ENCODE measurements at places on chromosomes 7 and 10.

DNA sequence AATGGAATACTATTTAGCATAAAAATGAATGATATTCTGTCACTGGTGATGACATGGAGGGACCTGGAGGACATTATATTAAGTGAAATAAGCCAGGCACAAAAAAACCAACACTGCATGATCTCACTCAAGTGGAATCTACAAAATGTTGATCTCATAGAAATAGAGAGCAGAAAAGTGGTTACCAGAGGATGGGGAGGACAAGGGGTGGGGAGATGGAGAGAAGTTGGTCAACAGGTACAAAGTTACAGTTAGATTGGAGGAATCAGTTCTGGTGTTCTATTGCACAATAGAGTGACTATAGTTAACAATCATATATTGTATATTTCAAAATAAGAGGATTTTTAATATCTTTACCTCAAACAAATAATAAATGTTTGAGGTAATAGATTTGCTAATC lies 24.7 kb upstream of the SLC18A3 start:
- no peak for DNase-seq

GRCh38 chr7:33108554-33109004 lies 625 bp downstream of the RP9 start:
- no peak for DNase-seq

DNA sequence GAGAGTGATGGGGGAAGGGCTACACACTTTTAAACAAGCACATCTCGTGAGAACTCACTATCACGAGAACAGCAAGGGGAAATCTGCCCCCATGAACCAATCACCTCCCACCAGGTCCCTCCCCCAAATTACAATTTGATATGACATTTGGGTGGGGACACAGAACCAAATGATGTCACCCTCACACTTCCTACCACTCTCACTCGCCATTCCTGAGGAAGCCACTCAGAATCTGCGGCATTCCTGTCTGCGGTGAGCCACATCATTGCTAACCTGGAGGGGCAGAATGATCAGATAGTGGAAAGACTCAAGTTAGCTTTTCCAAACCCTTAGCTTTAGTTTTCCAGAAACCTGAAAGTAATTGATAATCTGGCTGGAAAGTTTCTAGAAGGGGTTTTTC lies 66.9 kb downstream of the MYO3A start:
- DNase-seq, result no peak

- no peak for DNase-seq
Observed at GRCh38 chr7:150979713-150980390, 1.7 kb upstream of the KCNH2 start.

GRCh38 chr10:92407305-92408016 lies 116.5 kb downstream of the MARCHF5 start:
- DNase-seq, result no peak

GRCh38 chr10:61606959-61607907 lies 55.5 kb upstream of the CABCOCO1 start:
- no peak for DNase-seq

DNA sequence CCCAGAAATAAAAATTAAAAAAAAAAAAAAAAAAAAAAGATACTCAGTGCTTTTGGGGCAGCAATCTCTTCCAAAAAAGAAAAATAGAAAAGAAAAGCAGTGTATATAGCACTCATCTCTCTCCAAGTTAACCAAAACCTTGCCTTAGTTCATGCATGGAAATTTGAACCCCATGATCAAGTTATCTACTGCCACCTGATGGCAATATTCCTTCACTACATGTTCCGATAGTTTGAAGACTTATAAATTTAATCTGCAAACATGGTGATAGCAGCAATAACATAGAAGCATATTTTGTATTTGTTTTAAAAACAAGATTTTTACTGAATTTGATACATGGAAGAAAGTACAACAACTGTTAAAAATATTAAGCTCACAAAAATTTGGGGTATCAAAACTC lies 48.6 kb upstream of the SLIT1 start:
- no peak for DNase-seq

DNA sequence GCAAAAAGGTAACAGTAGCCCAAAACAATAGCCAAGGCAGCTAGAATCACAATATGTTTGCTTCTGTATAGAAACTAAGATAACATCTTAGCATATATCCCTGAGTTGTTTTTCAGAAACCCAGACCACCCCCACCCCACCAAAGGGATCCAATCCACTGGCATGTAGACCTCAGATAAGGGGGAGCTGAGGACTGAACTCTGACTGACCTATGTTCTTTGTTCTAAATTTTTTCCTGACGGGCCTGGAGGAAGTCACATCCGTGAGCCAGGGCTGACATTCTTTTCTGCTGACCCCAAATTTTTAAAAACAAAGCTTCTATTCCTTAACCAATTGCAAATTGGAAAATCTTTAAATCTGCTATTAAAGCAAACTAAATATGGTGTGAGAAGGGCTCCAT lies 493.9 kb upstream of the IGFBP3 start:
- DNase-seq, result no peak

GRCh38 chr7:84025332-84025927 lies 169.2 kb downstream of the SEMA3A start:
- no peak for DNase-seq

DNA sequence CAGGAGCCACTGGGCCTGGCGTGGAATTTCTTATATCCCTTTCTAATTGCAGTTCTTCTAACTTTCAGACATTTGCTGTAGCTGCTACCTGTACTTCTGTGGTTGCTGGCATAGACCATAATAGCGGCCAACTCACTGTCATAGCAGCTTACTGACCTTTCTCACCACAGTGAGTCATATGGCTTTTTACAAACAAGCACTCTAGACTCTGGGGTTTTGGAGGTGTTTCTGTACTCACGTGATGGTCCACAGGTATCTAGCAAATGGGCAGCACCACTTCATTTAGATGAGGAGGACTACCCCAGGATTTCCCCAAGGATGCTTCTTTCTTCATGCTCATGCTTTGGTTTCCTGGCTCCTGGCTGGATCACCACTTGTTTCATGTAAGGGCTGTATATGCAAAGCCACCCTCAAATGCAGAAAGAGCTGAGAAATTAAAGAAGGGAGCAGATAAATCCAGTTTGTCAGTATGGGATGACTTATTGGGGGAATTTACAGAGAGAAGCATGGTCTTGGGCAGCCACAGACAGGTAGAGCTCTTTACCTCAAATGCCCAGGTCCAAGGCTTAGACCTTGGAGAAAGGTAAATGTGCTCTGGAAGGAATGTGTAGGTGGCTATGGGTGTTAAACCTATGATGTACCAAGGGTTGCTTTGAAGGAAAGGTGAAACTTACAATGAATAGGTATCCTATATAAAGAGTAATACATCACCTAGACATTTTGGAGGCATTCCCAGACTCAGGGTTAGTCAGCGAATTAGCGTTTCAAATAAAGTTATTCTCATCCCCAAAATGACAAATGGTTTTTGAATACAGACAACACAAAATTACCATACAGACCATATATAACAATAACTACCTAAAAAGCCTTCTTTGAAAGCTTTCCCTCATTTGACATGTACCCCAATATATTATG lies 15.9 kb upstream of the SLC25A16 start:
- no peak for DNase-seq

DNA sequence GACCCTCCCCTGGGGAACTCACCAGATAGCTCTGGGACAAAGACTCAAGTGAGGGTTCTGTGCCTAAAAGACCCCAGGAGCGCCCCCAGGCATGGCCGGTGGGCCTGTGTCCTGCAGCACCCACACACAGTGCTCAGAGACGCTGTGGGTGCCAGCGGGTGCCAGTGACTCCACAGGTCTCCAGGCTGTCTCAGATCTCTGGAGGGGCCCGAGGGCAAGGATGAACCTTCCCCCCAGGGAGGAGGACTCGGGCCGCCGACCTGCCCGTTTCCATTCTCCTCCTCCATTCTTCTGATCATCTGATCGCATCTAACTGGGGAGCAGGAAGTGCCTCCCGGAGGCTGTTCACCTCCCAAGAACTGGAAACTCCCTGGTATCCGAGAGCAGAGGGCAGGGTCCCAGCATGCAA lies 980 bp downstream of the ADAM8 start:
- peak; percentile 53 for DNase-seq

DNA sequence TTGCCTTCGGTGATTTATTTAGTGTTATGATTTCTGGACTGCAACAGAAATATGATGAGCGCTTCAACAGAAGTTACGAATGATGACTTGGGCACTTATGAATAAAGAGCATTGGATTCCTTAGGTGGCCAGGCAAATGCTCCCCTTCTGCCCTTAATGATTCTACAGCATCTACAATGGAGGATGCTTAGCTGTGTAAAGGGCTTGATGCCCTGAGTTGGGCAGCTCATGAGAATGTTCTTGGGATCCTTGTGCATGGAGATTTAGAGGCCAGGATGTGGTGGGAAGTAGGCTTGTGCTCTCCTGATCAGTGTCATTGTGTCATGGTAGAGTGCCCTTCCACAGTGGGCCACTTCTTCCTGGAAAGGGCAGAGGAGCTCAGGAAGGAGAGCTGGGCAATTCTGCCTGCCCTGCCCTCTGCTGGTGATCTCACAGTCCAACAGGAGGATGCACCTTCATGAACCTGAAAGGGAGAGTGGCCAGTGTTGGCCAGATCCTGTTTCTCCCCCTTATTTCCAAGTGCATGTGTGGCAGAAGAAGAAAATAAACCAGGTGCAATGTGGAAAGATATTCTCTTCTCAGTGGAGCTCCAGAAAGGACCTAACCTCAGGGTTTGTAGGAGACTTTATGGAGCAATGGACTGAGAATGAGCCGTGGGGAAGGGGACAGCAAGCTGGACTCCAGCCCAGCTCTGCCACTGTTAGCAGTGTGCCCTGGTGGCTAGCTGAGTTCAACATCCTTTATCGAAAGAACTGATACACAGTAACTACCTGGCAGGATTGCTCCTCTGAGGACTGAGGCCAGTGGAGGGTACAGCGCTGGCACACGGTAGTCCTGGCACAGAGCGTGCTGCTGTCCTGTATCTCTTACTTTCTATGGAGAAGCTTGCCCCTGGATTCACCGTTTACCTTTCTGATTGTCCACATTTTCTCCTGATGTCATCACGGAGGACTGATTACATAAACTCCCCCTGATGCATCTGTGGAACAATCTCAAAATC lies 182.9 kb downstream of the BMPER start:
- DNase-seq, result no peak

- DNase-seq, result peak; percentile 37
Observed at GRCh38 chr10:80186364-80187012, 18.8 kb downstream of the ANXA11 start.

- no peak for DNase-seq
Observed at GRCh38 chr7:124323597-124323996, 290.7 kb upstream of the TMEM229A start.

GRCh38 chr10:133465950-133466474 lies 12.3 kb downstream of the SCART1 start:
- DNase-seq, result no peak

DNA sequence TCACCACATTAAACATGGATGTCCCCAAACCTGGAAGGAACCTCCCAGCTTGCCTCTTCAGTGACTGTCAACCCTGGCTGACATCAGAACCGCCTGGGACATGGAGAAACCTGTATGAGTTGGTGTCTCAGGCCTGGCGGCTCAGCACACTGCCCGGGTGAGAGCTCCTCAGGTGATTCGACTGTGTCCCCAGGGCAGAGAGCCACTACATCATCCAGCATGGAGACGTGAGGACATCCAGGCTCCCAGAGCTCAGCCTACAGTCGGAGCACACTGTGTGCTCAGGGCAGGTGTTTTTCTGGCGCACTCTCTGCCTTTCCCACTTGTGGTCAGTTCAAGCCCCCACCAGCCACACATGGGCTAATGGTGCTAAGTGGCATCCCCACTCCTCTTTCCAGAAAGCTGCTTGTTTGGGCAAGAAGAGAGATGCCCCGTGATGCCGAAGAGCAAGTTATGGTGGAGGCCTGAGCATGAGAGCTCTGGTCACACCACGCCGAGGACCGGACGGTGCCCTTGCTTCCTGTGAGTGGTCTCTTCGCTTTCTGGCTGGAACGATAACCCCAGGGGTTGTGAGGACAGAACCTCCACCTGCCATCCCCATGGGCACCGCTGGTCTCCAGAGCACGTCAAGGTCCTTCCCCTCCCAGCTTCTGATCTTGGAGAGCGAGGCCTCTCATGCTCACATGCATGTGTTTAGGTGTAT lies 38.5 kb downstream of the AMZ1 start:
- DNase-seq, result no peak

DNA sequence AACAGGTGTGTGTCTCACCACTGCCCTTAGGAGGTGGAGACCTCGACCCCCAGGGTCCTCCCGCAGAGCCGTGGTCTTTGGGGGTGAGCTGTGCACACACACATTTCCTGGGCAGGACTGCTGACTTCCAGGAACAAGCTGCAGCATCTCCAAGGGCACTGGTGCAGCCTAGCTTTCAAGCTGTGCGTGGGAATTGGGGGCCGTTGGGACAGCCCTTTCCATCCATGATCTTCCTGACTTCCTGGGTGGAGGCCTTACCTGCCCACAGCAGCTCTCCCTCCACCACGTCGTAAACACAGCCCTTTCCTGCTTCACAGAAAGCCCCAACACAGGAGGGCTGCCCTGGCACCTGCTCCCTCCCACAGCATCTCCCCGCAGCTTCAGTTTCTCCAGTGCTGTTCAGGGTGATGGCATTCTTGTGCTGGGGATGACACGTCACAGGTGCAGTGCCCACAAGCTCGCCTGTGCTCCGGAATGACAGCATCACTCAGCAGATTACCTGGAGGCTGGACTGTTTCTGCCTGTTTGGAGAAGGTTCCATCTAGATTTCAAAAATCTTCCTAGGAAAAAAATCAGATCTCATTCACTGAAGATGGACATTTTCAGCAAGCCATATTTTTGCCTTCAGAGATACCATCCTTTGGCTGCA lies 208.0 kb upstream of the PPP2R2D start:
- no peak for DNase-seq

Measured in stimulated activated CD8-positive, alpha-beta memory T cell treated with anti-CD3 and anti-CD28 coated beads, Interleukin-2, amount 100 ng/mL, for 48 hours (primary cell).